ENCODE measurements at places on chromosomes 4 and X.

- no peak for DNase-seq
Observed at GRCh38 chr4:87574996-87575395, 33.3 kb upstream of the DSPP start.

DNA sequence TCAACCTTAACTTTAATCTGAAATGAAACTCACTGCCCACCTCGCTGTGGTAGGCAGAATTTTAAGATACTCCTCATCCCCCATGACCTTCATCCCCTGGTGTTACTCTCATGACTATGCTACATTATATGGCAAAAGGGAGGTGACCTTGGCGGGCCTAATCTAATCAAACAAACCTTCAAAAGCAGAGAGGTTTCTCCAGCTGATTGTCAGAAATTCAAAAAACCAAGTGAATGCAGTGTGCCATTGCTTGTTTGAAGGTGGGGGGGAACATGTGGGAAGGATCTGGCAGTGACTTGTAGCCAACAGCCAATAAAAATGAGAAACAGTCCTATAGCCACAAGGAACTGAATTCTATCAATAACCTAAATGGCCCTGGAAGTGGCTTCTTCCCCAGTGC is 48.5 kb downstream of the KLHL8 start:
- DNase-seq: no peak

DNA sequence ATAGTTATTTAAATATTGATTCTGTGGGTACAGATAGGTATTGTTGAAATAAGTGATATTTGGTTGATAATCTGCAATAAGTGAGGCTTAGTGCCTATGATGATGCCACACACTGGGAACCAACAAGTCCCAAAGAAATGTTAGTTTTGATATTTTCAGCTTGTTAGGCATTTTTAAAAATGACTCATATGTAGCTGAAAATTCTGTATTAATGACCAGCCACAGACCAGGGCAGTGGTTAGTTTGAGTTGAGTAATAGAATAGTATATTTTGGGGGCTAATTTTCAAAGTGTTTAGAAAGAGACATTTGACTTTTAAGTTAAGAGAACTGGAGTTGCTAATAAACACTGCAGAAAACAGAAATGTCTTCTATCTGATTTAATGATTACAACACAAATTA is 9.4 kb downstream of the INTU start:
- DNase-seq: no peak

GRCh38 chr4:88189881-88190585 is 31.6 kb upstream of the ABCG2 start:
- DNase-seq: no peak

GRCh38 chrX:10922159-10922558 is 189.0 kb upstream of the HCCS start:
- no peak for DNase-seq
